ENCODE measurements at places on chromosomes 3 and 15. TPM values are rescaled to one million over a fixed set of nuclear protein-coding genes. Genes with fewer than 3 reads are reported as not detected.

Gene HYAL1
- 11.8 TPM for polyA plus RNA-seq

Gene TERC
- 2.0 TPM for polyA plus RNA-seq

Gene EXD1
- polyA plus RNA-seq: not detected

Gene NRG4
- polyA plus RNA-seq: 1.5 TPM

Gene VIPR1
- 17.3 TPM for polyA plus RNA-seq

Gene TRA2B
- 113 TPM for polyA plus RNA-seq

Gene NDUFB5
- polyA plus RNA-seq: 107 TPM

Gene MFGE8
- 569 TPM for polyA plus RNA-seq

Gene VEPH1
- polyA plus RNA-seq: 2.5 TPM

Gene ARHGEF3
- 63.8 TPM for polyA plus RNA-seq

Gene SHC4
- polyA plus RNA-seq: 0.91 TPM

Gene ATP10A
- polyA plus RNA-seq: 0.75 TPM

Gene ZNF860
- polyA plus RNA-seq: 0.32 TPM

Gene LINS1
- 3.2 TPM for polyA plus RNA-seq

Gene PLSCR5
- 3.0 TPM for polyA plus RNA-seq

Gene FBXO40
- not detected for polyA plus RNA-seq

Gene HRG
- polyA plus RNA-seq: 2.1 TPM

Gene AADACL2
- not detected for polyA plus RNA-seq

Gene CGNL1
- polyA plus RNA-seq: 11.4 TPM

Gene CAPN3
- 18.4 TPM for polyA plus RNA-seq

Gene ANKUB1
- polyA plus RNA-seq: not detected

Gene PLCB2
- 4.9 TPM for polyA plus RNA-seq

Gene CLRN1
- not detected for polyA plus RNA-seq

Gene STOML1
- polyA plus RNA-seq: 19.8 TPM

All from hepatocyte (in vitro differentiated cells).